Globus pallidus (tissue), 1 donor: ENCODE measurements at places on chromosomes 3 and 15.

DNA sequence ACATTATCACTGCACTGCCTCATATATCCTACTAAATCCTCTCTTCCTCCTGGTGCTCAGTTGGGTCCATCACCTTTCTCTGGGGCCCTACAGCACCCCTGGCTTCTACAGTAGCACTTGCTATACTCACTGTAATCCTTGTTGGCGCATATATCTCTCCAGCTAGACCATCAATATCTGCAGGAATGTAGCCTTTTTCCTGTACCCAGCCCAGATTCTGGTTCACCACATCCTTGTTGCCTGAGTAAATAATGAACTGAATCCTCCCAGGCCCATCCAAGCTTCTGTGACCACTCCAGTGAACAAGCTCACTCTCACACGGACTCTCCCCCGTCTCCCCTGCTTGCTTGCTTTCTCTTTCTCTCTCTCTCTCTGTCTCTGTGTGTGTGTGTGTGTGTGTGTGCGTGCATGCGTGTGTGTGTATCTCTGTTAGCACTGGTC, 62.5 kb upstream of the LIPC start:
- no peak for DNase-seq

DNA sequence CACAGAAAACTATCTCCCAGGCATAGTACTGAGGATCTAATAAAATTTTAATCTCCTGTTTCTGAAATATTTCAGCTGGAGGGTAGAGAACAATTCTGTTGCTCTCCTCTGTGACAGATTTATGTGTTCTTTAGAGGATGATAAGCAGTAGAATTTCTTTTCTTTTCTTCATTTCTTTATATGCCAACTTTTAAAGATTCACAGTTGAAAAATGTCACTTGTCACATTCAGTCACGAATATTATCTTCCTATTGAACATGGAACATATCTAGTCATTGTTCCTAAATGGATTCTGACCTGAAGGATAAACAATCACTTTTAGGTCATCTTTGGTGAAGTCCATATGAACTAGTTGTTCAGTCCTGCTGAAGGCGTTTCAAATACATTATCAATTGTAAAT, 585.5 kb upstream of the DPPA4 start:
- DNase-seq: no peak

DNA sequence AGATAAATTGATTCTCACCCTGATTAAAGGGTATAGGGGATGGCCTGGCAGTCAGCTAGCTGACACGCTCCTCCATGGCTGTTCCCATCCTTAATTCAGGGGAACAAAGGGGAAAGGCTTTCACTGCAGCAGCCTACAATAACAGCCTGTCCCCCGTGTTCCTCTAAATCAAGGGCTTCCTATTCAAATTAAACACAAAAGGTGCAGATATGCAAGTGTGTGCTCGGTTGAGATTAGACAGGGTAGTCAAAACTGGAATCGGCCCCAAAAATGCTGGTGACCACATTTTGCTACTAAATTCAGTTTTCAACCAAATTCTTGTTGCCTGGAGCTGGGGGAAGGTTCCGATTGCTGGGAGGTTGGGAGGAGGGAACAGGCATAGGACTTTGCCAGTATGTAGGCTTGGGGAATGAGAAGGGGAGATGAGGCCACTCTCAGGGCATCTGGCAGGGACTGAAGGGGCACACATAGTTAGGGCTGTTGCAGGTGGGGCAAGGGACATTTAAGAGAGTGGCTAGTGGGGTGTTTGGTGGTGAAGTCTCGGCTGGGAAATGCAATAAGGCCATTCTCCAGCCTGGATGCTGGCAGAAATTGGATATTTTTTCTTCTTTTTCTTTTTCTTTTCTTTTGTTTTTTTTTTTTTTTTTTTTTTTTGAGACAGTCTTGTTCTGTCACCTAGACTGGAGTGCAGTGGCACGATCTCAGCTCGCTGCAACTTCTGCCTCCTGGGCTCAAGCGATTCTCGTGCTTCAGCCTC, 32.9 kb upstream of the CTSH start:
- no peak for DNase-seq

DNA sequence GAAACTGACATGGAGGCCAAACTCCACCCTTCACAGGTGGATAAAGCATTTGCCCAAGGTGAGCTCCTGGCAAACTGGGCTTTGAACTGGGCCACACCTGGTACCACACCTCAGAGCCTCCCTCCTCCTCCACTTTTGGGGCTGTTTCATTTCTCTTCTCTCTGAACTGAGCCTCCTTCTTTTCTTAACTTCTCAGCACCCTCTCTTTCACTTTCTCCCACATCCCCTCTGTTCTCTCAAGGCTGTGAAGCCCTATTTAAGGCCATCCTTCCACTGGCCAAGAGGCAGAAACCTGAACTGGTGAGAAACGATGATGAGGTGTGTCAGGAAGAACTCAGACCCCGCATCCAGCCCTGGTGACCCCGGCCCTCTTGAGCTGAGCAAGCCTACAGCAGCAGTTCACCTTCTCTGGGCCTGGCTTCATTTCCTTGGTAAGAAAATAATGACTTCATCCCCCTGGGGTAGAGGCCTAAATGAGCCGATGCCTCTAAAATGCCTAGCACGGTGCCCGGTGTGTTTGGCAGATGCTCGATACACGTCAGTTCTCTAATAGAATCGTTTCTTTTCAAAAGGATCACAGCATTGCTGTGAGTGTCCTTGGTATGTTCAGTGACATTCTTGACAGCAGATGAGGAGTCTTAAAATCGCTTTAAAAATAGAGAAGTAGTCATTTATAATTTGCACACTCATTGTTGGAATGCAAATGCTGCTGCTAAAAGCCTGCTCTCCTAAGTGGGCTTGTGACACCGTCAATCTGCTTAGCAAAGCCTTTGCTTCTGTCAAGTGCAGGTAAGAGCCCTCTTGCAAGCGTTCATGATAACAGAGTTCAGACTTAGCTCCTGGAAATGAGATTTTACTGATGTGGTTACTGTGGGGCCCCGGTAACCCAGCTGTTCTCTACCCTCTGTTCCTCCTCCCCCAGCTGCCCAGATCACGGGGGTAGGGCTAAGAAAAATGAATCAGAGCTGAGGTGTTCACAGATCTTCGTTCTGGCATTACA, 97.7 kb upstream of the ATP2B2 start:
- DNase-seq: no peak

DNA sequence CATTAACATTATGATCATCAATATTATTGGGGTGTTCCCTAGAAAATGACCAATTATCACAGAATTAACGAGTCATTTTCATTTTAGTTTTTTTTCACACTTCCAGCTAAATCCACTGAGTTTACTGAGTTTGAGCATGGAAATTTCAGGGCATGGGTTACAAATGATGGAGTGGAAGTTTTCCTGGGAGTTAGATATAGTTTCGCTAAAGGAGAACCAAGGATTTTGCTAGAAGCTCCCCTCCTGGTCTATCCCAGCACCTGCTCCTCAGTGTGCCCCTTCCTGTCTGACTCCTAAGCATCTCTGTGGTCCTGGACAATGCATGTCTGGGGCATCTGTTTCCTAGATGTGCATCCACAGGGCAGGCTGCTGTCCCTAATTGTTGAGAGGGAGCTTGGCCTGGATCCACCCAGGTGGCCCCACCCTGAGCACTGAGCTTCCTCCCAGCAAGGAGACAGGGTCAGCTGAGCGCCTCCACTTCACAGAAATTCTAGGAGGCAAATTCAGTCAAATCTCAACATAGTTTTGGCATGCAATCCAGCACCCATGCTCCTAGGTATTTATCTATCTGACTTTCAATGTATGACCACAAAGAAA, 102.3 kb upstream of the GOLGA6L6 start:
- no peak for DNase-seq

- DNase-seq: no peak
Measured at GRCh38 chr3:33795856-33796536, 2.4 kb upstream of the PDCD6IP start.

DNA sequence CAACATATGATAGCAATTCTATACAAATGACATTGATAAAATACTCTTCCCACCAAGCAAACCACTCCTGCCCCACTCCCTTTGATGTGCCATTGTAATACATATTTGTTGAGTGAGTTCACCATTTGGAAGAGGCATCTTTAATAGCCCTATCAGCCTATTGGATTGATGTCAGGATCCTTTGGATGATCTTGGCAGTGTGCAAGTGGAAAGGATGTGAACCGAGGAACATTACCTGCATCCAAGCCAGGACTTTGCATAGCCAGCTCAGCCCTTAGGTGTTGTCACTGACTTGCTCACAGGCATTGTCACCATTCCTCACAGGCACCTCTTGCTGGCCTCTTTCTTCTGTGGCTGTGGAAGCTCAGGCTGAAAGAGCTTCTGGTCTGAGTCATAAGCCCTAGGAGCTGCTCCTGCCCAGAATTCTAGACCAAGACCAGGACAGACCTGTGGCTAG, 16.5 kb upstream of the TIMP4 start:
- no peak for DNase-seq

DNA sequence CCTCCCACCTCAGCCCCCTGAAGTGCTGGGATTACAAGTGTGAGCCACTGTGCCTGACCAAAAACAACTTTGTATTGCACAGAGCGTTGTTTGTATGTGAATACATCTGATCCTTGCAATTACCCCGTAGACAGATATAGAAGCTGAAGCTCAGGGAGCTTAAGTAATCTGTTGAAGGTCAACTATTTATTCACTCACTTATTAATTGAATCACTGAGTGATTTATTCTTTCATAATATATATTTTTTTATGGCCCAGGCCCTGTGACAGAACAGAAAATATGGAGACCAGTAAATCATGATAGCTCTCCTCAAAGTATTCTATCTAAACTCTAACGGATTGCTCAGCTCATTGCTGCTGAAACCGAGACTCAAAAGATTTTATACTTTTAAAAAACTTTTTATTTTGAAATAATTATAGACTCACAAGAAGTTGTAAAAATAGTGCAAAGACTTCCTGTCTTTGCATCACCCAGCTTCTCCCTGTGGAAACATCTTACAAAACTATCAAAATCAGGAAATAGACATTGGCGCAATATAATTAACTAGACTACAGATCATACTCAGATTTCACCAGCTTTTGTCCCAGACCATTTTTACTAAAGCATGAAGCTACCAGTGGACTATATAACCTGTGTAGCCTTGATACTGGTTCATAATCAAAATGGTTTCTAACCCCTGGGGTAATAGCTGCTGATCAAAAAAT, 466.1 kb downstream of the PDCD6IP start:
- no peak for DNase-seq

- DNase-seq: peak; percentile 13
Measured at GRCh38 chr3:10248984-10249748, 907 bp downstream of the TATDN2 start.

DNA sequence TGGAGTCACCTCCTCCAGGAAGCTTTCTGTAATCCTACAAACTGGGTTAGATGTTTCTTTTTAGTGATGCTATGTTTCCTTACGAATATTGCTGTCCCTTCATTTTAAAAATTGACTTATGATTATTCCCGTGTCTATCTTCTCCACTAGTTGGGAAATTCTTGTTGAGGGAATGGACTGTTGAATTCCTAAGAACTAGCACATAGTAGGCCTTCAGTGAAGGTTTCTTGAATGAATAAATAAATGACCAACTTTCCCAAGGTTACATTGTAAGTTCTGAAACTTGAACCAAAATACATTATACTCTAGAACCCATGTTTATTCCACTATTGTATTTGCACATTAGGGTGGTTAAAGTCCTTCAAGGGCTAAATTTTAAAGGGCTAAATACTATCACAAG, 812 bp upstream of the IL20RB start:
- no peak for DNase-seq

- no peak for DNase-seq
Measured at GRCh38 chr3:73475175-73475574, 149.6 kb downstream of the PDZRN3 start.

- no peak for DNase-seq
Measured at GRCh38 chr3:110291886-110292501, 779.6 kb upstream of the NECTIN3 start.

- no peak for DNase-seq
Measured at GRCh38 chr3:137081711-137082110, 123.9 kb downstream of the IL20RB start.

DNA sequence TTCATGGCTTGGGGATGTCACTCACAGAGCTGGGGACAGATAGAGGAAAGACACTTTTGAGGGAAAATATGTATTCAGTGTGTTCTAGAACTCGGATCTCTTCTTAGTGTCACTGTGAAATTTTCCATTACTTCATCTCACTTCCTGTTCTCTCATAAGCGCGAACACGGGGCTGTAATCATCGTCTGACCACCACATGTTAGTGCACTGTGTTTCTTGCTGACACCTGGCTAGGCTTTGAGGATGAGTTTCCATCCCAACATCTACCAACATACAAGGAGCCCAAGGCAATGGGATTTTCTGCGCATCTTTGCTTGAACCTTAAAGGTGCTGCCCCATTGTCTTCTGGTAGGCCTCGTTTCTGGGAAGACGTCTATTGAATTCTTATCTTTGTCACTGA, 84.0 kb downstream of the LIPC start:
- DNase-seq: no peak

- no peak for DNase-seq
Measured at GRCh38 chr3:114119776-114120175, 59.1 kb downstream of the DRD3 start.

GRCh38 chr3:163196815-163197374, 1700.3 kb downstream of the OTOL1 start:
- no peak for DNase-seq

GRCh38 chr15:67744331-67745072, 80.8 kb upstream of the SKOR1 start:
- DNase-seq: no peak

DNA sequence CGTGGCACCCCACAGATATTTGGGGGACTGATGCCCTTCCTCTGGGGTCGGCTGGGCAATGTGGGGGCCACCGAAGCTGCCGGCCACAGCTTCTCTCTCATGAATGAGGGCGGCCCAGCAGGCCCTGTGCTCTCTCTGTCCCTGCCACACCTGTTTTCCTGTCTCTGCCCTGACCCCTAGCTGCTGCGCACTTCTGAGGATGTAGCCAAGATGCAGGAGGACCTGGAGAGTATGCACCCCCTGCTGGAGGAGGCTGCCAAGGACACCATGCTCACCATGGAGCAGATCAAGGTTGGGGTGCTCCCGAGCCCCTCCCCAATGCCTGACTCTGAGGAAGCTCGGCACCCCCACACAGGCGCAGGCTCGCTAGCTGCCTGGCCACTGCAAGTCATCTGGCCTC, 59.7 kb downstream of the SEMA3G start:
- no peak for DNase-seq

GRCh38 chr3:194306109-194306686, 44.9 kb downstream of the CPN2 start:
- no peak for DNase-seq

- no peak for DNase-seq
Measured at GRCh38 chr3:174945951-174946350, 86.8 kb downstream of the NAALADL2 start.

DNA sequence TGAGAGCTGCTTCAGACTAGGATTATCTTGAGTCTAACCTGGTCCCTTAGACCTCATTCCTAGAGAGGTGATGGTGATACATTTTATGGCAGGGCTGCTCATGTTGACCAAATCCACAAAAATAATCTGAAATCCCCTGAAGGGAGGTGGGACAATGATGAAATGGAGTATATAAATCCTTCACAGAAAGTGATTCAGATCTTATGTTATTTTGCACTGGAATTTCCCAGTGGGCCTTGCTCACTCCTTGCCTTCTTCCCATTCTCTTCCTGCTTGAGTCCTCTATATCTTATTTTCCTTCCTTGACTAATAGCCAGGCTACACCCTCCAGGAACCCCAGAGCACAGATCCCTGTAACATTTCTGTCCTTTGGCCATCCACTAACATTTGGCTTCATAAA, 10.4 kb upstream of the TMEM202 start:
- no peak for DNase-seq

- DNase-seq: no peak
Measured at GRCh38 chr15:64014995-64015394, 31.3 kb downstream of the DAPK2 start.
